ENCODE measurements at places on chromosomes 13 and 19. TPM values are rescaled to one million over a fixed set of nuclear protein-coding genes. Genes with fewer than 3 reads are reported as not detected.

Gene MLLT1
- total RNA-seq: 63.4 TPM

Gene EDDM13
- total RNA-seq: not detected

Gene PRTN3
- not detected for total RNA-seq

Gene SLC27A5
- 3.0 TPM for total RNA-seq

Gene PBX4
- total RNA-seq: 0.15 TPM

Gene OLFM4
- not detected for total RNA-seq

Gene CEACAM5
- not detected for total RNA-seq

Gene ANGPTL8
- total RNA-seq: not detected

Gene CD22
- 0.27 TPM for total RNA-seq

Gene SMAD9
- total RNA-seq: 12.2 TPM

Gene SERP2
- 3.4 TPM for total RNA-seq

Gene SPRED3
- total RNA-seq: 14.1 TPM

Gene PLPPR2
- 59.6 TPM for total RNA-seq

Gene CYP4F11
- not detected for total RNA-seq

Gene RFPL4A
- total RNA-seq: not detected

DNA sequence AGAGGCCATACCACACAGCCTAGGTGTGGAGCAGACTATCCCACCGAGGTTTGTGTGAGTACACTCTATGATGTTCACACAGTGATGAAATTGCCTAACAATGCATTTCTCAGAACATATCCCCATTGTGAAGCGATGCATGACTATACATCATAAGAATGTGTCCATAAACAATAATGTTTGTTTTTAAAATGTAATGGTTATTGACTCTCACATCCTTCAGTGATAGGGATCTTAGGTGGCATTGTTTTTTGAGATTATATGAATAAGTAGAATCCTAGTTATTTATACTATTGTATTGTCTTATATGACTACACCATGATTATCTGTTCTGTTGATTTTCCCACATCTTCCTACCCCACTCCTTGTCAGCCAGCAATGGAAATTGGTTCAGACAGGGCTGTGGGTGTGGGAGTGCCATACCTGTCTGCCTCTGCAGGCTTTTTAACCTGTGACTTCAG lies 13.6 kb downstream of the CCNA1 start:
- no peak for DNase-seq

GRCh38 chr19:30686826-30687566 lies 314.8 kb downstream of the ZNF536 start:
- no peak for DNase-seq

DNA sequence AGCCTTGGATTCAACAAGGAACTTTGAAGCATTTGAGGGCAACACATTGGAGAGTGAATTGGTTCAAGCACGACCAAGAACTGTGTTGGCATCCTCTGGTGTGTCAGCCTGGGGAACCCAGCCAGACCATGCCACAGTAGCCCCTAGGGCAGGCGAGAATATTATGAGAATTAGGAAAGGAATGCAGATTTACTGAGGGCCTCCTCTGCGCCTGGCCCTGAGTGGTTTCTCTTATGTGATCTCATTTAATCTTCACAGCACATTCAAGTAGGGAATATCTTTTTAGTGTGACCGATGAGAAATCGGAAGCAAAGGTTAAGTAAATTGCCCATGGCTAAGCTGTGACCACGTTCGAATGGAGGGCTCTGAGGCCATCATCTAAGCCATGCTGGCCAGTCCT lies 15.3 kb upstream of the ERICH6B start:
- no peak for DNase-seq

GRCh38 chr13:29428310-29429181 lies 166.9 kb downstream of the SLC7A1 start:
- no peak for DNase-seq

- no peak for DNase-seq
Measured at GRCh38 chr13:77832339-77833100, 86.1 kb downstream of the EDNRB start.

DNA sequence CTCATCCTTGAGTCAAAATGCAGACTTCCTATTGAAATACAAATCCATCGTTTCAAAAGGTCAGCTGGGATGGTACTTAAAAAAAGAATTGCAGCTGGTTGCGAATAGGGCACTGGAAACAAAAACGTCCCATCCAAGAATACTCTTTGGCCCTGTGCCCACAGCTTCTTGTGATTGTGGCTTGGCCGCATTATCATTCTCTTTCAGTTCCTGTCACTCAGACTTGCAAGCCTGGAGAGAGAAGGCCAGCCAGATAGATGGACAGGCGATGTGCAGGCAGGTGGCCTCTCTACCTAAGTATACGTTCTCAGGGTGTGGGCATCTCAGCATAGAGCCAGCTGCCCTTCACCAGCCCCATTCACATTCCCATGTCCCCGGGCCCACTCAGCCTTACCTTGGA lies 208.5 kb upstream of the ZNF536 start:
- DNase-seq: no peak

DNA sequence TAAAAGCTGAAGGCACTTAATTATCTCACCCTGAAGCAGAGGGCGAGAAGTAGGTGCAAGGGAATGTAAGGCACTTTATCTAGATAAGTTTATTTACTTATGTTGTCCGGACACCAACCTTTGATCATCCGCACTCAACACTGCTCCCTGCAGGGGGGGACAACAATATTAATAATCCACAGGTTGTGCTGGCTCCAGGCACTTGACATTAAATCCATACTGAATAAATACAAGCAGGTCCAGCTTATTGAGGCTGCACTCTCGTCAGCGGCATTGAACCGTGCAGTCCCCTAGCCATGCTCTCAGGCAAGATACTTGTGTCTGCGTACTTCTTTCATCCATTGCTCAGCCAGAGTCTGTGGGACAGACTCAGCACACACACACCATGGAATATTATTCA lies 374.5 kb upstream of the NBEA start:
- DNase-seq: no peak

DNA sequence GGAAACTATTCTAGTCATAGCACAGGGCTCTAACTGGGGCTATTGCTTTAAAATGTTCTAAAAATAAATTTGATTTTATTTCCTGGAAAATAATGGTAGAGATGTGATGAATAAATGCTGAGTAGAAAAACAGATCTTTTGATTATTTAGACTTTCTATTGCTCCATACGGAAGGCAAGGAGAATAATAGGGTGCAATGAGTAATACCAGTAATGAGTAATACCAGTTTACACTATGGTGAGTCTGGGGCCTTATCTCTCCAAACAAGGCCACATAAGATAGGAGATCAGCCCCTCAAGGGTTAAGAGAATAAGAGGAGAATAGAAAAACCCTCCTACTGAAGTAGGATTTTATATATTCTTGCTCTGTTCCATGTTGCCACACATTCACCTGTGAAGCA lies 390.4 kb downstream of the KLF5 start:
- peak; percentile 9 for DNase-seq

GRCh38 chr13:32447894-32448623 lies 20.1 kb upstream of the N4BP2L1 start:
- DNase-seq: no peak

GRCh38 chr13:105937451-105937850 lies 598.0 kb downstream of the EFNB2 start:
- no peak for DNase-seq

GRCh38 chr19:46904114-46905060 lies 43.6 kb downstream of the ARHGAP35 start:
- peak; percentile 78 for DNase-seq

- DNase-seq: no peak
Measured at GRCh38 chr13:98517576-98518310, 59.2 kb downstream of the STK24 start.

- DNase-seq: no peak
Measured at GRCh38 chr13:41401366-41401765, 56.0 kb upstream of the RGCC start.

- DNase-seq: peak; percentile 40
Measured at GRCh38 chr13:33931397-33932311, 113.7 kb downstream of the RFC3 start.

DNA sequence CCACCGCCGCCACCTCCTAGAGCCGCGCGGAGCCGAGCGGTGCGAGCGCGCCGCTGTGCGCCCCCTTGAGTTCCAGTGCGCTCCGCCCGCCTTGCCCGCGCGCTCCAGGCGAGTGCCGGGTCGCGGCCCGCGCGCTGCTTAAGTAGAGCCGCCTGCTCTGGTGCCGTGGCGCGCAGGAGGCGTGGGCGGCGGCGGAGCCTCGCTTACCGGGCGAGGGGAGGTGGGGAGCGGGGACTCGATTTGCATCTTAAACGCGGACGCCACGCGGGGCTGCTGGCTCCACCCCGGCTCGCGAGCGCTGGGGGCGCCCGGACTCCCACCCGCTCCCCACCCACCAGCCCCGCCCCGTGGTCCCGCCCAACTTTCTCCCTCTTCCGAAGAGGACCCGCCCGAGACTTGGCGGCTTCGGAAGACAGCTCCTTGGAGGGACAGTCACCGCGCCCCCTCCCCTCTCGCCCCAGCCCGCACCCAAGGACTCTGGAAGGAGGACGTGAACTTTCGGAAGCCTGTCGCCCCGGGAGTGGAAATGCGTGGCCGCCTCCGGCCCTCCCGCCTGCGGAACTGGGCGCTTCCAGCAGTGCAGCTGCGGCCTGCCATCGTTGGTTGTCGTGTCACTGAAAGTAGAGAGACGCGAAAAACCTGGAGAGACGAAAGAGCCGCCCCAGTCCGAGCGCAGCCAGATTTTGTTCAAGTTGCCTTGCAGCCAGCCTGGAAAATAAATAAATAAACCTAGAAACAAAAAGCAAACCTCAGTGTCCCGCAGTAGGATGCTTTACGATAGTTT lies at the start of gene KCTD12:
Gene KCTD12, minus strand, starts transcription at position 114 of the 784 bp plus-strand sequence. CDS start 257 bp downstream, outside the sequence.
- DNase-seq: peak; percentile 43

DNA sequence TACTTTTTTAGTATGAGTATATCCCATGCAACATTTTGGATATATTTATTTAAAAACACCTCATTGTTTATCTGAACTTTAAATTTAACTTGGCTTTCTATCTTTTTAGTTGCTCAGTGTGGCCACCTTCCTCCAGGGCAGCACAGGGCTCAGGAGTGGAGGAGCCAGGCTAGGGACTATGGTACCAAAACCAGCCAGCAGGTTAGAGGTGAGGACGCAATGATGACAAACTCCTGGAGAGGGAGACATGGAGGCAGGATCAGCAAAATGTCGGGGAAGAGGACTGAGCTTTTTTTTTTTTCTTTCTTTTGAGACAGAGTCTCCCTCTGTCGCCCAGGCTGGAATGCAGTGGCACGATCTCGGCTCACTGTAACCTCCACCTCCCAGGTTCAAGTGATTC lies 29.6 kb upstream of the CALM3 start:
- DNase-seq: peak; percentile 7

DNA sequence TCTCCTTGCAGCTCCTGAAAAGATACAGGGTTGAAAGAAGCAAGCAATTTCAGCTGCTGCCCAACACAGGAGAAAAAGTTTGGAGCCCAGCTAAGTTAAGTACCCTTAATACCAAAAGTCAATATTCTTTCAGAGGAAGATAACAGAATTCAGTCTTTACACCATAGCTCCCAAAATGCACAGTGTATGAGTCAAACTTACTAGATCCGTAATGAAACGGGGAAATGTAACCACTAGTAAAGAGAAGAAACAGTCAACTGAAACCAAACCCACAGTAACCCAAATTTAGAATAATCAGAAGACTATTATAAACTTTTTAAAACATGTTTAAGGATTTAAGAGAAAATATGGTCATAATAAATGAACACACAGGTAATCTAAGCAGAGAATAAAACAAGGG lies 45.2 kb downstream of the SUCLA2 start:
- DNase-seq: no peak

GRCh38 chr13:111399776-111400538 lies 79.5 kb downstream of the TEX29 start:
- DNase-seq: no peak

DNA sequence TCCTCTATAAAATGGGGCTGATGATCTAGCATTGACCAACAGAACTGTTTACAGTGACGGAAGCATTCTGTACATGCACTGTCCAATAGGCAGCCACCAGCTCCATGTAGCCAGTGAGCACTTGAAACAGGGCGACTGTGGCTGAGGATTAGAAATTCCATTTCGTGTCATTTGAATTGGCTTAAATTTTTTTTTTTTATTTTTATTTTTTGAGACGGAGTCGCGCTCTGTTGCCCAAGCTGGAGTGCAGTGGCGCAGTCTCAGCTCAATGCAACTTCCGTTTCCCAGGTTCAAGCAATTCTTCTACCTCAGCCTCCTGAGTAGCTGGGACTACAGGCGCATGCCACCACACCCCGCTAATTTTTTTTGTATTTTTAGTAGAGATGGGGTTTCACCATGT lies 3.0 kb downstream of the PRKCG start:
- no peak for DNase-seq

- DNase-seq: no peak
Measured at GRCh38 chr19:15293781-15294491, 38.4 kb downstream of the BRD4 start.

- no peak for DNase-seq
Measured at GRCh38 chr13:29315847-29316246, 279.6 kb downstream of the SLC7A1 start.

DNA sequence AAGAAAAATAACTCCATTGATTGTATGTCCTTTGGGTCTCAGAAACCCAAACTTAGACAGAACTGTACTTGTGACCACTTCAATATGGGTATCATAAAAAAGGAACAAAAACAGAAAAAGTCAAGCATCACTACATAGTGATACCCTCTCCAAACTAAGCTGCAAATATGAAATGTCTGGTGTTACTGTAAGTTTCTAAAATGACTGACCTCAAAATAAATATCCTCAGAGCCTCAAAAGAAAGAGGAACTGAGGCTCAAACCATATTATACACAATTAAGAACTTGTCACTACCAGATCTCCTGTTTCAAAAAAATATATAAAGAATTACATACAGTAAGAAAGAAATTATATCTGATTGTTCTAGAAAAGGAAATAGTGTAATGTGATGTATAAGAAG lies 787.9 kb upstream of the KLHL1 start:
- DNase-seq: no peak

GRCh38 chr19:6925801-6926751 lies 38.7 kb downstream of the ADGRE1 start:
- DNase-seq: no peak

DNA sequence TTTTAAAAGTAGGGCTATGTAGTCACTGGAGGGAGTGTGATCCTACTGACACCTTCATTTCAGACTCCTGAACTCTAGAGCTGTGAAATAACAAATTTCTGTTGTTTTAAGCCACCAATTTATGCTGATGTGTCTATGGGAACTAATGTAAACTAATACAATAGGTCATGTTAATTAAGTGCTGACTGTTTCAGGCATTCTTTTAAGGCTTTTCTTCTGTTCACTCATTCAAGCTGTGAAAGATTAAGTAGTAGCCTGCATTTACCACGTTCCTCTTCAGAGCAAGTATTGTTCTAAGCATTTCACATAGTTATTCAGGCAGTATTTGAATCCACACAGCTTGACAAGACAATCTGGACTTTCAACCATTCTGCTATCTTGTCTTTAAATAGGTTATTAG lies 1135.0 kb downstream of the SLITRK1 start:
- peak; percentile 8 for DNase-seq

DNA sequence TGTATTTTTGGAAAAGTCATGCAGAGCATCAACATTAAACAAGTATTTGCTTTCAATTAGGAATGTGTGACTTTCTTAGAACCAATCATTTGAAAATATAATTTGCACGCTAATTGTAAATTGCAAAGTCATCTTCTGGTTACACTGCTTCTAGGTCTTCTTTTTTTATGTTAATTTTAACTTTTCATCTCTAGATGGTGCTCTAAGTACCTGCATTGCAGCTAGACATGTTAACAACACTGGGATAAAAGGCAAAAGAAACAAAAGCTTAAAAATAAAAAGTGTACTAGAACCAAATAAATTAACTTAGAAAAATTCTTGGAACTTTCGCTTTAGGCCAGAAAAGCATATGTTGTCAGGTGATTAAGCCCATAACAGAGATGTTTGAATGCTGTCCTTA lies 2758.2 kb downstream of the PCDH9 start:
- peak; percentile 75 for DNase-seq

All from HFFc6 (cell line).